ENCODE measurements at places on chromosomes 3 and 15.
A peak's percentile ranks its signal among the peaks of the same experiment; 100 is the strongest.

- DNase-seq, result no peak
Observed at GRCh38 chr3:194925614-194926013, 239.9 kb downstream of the FAM43A start.

DNA sequence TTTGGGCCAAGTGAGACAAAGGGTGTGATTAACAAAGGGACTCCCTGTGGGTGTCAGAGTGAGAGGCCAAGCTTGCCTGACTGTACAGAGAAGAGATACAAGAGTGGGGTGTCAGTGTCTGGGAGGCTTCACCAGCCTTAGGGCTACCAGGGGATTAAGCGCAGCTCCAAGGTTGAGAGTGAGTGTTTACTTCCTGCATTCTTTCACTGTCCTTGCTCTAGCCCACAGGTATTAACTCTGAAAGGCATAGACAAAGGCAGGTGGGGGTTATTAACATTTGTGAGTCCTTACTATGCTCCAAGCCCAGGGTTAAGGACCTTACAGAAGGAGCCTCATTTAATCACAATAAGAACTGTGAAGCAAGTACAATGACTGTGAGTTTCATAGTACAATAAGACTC lies 107.6 kb downstream of the IL20RB start:
- DNase-seq, result no peak

DNA sequence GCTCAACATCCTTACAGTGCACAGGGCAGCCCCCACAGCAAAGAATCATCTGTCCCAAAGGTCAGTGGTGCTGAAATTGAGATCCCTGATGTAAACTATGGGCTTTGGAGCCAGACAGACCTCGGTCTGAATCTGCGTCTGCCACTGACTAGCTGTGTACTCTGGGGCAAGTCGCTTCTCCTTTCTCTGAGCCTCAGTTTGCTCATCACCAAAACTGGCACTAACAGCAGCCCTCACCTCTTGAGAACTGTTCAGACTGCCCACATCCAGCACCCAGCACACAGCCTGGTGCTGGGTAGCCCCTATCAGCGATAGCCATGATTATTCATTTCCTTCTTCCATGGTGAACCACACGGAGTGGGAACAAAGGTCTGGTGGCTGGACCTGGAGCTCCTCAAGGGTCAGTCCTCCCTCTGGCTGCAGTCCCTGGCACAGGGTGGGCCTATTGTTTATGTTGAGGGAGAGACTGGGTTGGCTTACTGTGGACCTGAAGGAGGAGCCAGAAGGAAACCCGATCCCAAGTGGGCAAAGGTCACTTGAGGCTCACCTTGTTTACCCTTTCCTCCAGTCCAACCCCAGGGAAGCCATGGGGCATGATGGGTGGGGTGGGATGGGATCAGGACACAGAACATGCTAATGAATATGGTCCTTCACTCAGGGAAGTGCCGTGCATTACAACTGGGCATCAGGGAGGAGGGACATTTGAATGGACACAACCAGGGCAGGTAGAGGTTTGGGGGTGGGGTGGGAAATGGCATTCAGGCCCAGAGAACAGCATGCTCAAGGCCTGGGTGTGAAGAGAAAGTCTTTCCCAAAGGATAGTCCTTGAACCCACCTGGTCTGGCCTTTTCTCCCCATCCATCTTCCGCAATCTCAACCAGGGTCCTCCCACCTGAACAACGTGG lies 1.6 kb upstream of the PRKCD start:
- DNase-seq, result no peak

DNA sequence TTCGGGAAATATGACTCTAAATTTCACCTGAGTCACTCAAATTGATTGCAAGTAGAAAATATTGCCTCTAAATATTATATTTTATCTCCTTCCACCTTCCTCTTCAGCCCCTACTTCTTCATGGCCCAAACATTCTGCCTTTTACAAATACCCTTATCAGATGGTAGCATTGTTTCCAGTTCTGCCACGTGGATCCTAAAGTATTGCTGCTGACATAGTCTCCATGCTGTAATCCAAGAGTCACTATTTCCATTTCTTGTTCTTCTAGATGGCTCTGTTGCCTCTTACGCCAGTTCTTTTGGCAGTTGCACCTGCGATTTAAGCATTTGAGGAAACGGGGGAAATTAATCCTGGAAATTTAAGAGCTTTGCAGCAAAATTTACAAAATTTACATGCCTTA lies 13.6 kb downstream of the LMOD3 start:
- DNase-seq, result no peak

DNA sequence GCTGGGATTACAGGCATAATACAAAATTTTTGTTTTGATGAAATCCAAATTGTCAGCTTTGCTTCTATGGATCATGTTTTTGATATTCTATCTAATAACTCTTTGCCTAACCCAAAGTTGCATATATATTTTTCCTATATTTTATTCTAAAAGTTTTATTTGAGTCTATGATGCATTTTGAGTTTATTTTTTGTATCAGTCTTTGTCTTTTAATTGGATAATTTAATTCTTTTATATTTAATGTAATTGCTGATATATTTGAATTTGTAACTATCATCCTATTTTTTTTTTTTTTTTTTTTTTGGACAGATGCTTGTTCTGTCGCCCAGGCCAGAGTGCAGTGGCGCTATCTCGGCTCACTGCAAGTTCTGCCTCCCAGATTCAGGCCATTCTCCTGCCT lies 19.7 kb upstream of the DENND4A start:
- no peak for DNase-seq

GRCh38 chr3:140766465-140766864 lies 88.6 kb downstream of the TRIM42 start:
- no peak for DNase-seq

- no peak for DNase-seq
Observed at GRCh38 chr3:138113326-138113725, 2.1 kb downstream of the DZIP1L start.

- DNase-seq, result no peak
Observed at GRCh38 chr3:50370594-50370993, 11.3 kb upstream of the TMEM115 start.

DNA sequence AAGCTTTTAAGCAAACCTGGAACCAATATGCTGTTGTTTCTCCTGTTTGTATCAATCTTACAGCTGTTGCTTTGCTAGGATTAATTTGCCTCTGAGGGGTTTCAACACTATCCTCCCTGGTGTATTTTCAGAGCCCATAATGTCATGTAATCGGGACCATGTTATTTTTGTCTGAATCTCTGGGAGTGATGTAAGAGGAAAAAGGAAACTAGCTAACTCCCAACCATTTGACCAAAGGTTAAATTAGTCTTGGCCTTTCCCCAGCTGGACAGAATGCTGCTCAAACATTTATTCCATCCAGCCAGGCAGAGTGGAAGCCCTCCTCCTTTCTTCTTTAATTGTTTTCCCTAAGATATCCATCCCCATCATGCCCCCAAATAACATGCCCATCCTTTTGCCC lies 142.2 kb downstream of the ALDH1A2 start:
- DNase-seq, result no peak

- peak; percentile 91 for DNase-seq
Observed at GRCh38 chr3:58471025-58471887, 20.6 kb upstream of the KCTD6 start.

DNA sequence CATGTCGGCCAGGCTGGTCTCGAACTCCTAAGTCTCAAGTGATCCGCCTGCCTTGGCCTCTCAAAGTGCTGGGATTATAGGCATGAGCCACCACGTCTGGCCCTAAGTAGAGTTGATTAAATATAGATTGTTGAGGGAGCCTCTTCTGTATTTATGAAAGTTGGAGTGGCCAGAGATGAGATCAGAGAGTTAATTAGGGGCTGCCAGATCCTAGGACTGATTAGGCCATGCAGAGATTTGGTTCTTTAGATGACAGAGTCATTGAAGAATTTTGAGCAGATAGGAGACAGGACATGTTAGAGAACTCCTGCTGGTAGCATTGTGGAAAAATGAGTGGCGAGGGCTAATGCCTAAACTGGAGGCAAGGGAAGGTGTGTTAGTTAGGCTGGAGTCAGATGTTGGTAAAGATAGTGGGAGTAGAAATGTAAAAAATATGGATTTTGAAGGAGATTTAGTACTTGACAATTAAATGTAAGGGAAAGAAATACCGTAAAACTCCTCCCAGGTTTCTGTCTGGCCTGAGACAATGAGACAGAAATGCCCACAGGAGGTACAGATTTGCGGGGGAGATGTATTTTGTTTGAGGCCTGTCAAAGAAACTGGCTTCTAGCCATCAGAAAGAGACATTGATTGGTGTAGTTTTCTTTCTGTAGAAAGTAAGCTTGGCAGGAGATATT lies 23.4 kb downstream of the SACM1L start:
- DNase-seq, result no peak

DNA sequence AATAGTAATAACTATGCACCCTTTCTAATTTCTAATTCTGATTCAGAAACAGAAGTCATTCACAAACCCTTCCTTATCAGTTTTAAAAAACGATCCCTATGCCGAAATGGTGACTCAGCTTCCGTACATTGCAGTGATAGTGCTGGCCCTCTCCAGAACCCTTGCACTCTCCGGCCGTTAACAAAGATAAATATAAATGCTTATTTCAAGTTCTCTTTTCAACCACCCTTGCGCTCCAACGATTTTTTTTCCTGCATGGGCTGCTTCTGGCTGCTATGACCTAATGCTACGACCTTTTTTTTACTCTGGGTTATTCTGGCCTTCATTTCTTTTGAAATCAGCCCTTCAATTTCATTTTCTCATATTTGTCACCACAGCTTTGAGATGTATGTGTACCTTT lies 646.2 kb downstream of the NTRK3 start:
- no peak for DNase-seq

DNA sequence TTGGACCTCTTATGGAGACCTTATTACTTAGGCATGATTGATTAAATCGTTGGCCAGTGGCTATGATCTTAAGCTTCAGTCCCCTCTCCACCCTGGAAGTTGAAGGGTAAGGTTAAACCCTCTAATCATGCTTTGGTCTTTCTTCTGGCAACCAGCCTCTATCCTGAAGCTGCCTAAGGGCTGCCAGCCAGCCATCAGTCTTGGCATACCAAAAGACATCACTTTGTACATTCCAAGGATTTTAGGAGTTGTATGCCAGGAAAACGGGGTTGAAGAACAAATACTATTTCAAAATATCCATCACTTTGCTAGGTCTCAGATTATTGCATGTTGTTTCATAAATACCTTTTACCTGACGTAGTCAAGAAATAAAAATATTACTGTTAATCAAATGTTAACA lies 28.9 kb downstream of the UBE2E2 start:
- DNase-seq, result no peak

- no peak for DNase-seq
Observed at GRCh38 chr15:25243800-25244097, 195.1 kb downstream of the UBE3A start.

- DNase-seq, result no peak
Observed at GRCh38 chr3:65246561-65246960, 558.8 kb upstream of the ADAMTS9 start.

GRCh38 chr3:45864760-45865519 lies 21.4 kb upstream of the CCR9 start:
- no peak for DNase-seq

DNA sequence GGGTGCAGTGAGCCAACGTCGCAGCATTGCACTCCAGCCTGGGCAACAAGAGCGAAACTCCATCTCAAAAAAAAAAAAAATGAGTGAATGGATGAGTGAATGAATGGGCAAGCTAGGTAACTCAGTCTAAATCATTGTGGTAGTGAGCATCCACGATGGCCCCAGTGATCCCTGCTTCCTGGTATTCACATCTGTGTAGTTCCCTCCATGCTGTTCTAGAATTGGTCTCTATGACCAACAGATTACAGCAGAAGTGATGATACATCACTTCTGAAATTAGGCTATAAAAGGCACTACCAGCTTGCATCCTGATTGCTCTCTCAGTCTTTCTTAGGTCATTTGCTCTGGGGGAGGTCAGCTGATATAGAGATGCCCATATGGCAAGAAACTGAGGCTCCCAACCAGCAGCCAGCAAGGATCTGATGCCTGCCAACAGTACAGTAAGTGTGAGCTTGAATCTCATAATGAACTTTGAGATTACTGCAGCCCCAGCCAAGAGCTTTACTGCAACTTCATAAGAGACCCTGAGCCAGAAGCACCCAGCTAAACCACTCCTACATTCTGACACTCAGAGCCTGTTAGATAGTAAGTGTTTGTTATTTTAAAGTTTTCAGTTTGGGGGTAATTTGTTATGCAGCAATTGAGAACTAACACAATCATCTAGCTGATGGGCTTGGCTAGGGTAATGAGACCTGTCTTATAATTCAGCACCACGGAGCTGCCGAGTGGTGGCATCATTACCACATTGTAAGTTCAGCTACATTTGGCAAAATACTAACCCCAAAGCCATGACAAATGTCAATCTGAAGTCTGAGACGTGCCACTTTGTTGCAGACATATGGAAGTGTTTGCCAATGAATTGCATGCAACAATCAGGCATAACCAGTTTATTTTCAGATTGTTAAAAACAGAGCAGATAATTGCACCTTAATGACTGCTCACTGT lies 53.0 kb downstream of the KLHL6 start:
- DNase-seq, result no peak

- no peak for DNase-seq
Observed at GRCh38 chr15:47367726-47368390, 349.4 kb upstream of the SEMA6D start.

DNA sequence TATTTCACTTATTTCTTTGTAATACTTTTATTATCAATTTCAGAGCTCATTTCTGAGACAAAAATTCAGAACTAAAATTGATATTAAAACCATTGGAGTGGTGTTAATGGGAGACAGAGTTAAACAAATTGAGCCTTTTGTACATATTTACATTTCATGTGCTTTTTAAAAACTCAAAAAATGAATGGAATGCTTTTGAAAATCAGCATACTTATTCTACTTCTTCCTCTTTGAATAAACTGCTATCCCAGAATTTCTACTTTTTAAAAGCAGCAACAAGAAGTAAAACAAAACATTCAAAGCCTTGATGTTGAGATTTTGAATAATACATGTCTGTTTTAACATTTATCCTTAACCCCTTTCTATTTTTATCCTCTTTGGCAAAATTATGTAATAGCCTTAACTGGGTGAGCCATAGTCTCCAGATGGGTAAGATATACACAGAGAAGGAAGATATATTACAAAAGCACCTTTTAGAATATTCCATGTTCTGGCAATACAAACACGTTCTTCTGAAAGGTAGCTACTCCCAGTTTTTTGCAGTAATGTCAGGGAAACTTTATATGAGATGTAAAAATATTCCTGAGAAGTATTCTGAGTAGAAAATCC lies 123.6 kb downstream of the MBNL1 start:
- DNase-seq, result no peak

- no peak for DNase-seq
Observed at GRCh38 chr3:112303764-112304325, 9.8 kb upstream of the SLC9C1 start.

DNA sequence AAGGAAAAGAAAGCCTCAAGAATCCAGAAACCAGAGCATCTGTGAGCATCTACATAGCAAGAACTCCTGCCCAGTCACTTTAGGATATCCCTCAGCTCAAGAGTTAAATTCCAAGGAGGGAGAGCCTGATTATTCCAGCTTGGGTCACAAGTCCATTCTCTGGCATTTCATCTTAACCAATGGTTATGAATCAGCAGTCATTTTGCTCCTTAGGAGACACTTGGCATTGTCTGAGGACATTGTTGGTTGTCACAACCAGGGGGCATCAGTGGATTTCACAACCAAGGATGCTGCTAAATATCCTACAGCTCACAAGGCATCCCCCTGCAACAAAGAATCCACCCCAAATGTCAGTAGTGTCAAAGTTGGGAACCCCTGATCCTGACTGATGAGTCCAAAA lies 51.0 kb upstream of the LMCD1 start:
- no peak for DNase-seq

GRCh38 chr3:162678941-162679340 lies 1182.3 kb downstream of the OTOL1 start:
- no peak for DNase-seq

GRCh38 chr15:31360843-31361763 lies 34.5 kb downstream of the KLF13 start:
- DNase-seq, result no peak
